ENCODE measurements at places on chromosomes 4 and X.

GRCh38 chr4:184012937-184013336 is 107.8 kb downstream of the STOX2 start:
- no peak for DNase-seq

GRCh38 chr4:89657931-89658700 is 178.8 kb downstream of the SNCA start:
- DNase-seq = no peak

DNA sequence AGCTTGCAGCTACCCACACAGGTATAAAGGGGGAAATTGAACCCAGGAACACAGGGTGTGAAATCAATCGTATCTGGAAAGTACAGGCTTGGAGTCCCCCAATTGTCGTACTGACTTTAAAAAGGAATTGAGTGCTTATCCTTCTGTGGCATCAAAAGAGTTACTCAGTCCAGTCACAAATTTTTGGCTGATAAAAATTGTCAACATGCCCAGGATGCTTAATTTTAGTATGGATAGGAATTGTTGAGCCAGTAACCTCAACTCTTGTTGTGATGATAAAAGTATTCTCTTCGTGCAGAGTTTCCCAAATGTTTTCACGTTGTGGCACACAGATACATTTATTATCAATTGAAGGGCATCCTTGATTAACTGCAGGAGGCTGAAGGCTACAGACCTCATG is 43.6 kb upstream of the FTHL17 start:
- DNase-seq = no peak

GRCh38 chr4:85051526-85051925 is 85.0 kb upstream of the WDFY3 start:
- DNase-seq = no peak
